ENCODE measurements at places on chromosomes 16 and 17.
A peak's percentile ranks its signal among the peaks of the same experiment; 100 is the strongest.

- no peak for DNase-seq
Observed at GRCh38 chr16:78990309-78990701, 610.2 kb downstream of the MAF start.

- DNase-seq: peak; percentile 83
Observed at GRCh38 chr16:180681-181564, 664 bp downstream of the HBQ1 start.

DNA sequence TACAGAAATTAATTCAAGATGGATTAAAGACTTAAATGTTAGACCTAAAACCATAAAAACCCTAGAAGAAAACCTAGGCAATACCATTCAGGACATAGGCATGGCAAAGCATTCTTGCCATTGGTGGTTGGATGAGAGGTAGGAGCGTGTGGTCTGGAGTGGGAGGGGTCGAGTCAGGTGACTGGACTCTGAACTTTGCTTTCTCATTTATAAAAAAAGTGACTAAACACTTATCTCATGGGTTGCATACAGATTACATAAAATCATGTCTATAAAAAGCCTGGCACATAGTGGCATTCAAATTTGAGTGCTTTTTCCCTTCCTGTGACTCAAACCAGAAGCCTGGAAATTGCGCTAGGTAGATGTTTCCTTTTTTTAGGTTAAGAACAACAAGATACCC, 159.7 kb upstream of the SHISA6 start:
- no peak for DNase-seq

DNA sequence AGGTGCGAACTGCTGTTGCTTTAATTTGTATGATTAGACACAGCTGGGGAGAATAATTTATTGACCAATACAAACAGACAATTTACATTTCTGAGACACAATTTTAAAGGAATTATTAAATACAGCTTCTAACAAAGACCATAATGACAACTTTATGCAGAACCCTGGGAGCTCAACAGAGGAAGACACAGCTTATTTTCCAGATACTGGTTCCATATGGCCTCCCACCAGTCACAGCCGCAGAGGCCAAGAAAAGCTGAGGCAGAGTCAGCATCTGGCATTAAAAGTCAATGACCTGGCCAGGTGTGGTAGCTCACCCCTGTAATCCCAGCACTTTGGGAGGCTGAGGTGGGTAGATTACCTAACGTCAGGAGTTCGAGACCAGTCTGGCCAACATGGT, 66.1 kb upstream of the BCAR1 start:
- no peak for DNase-seq

- DNase-seq: no peak
Observed at GRCh38 chr16:35506898-35507194, 2047.4 kb downstream of the TP53TG3F start.

DNA sequence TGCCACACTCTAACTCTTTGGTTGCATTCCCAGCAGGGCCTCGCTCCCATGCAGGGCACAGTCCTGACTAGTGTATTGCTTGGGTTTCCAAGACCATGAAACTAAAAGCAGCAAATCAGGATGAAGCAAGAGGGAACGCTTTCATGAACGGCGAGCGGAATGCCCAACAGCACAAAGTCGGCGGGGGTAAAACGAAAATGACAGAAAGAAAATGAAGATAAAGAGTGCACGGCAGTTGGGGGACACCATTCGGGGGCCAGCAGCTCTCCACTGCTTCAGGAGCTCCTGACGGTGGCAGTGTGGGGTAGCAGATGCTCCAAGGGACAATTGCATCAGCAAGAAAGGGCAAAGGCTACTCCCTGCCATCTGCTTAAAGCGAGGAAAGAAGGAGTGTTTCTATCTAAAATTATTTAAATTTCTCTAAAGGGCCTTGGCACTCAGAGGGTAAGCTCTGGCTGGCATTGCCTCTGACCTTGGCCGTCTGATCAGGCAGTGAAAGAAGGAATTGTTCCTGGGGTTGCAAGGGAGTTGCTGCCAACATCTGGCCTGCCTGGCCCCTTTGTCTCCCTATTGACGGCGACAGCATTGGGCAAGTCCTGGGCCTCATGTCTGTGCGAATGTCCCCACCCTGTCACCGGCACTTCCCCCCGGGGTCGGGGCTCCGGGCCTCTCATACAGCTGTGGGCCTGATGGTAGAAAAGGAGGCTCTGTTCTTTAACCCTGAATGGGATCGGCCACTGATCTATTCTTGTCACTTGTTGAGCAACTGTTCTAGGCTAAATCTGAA, 138.2 kb downstream of the CMIP start:
- no peak for DNase-seq

GRCh38 chr17:31537565-31538011, 146.1 kb downstream of the RAB11FIP4 start:
- no peak for DNase-seq

DNA sequence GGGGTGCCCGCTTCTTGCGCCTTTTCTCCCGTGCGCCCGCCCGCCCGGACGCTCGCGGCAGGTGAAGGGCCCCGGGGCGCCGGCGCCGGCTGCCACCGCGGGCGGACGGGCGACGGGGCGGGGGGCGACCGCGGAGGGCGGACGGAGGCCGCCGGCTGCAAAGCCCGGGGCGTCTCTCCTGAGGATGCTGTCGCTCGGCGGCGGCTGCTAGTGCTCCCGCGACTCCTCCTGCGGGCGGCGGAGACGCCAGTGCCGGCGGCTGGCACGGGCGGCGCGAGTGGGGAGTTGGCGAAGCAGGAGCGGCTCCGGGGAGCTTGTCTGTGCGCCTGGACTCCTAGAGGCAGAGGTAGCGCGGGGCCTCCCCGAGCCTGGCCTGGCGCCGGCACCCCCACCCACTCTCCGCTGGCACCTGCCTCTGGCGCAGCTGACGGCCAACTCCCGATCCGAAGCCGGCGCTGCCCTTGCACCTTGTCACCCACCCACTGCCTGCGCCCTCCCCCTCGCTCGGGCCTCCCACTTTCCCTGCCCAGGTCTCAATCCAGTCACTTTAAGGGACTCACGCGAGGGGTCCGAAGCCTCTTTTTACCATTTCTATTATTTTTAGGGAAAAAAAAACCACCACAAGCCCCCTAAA, at the start of gene FAM20A:
TSS of gene FAM20A (minus strand) at position 437 of the 634 bp plus-strand sequence. CDS start 701 bp downstream, outside the sequence.
- peak; percentile 58 for DNase-seq

Measured in activated CD8-positive, alpha-beta memory T cell treated with anti-CD3 and anti-CD28 coated beads for 24 hours (primary cell).